Activated CD8-positive, alpha-beta T cell treated with anti-CD3 and anti-CD28 coated beads for 36 hours (primary cell): ENCODE measurements at places on chromosomes 1 and 21.

DNA sequence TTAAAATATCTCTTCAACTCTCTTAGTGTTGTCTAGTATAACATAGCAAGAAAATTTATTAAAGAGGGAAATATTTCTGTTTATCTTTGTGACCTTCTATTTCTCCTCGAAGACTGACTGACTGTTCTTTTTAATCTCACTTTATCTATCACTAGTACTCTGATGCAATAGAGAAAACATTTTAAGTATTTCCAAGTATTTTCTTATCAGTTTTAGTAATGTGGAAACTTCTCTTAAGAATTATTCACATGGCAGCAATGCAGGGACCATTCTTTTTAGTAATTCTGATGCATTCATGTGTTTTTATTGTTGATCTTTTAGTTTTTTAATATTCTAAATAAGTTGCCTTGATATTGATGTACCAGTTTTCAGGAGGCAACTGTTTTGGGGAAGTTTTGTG, 115.7 kb downstream of the NEK7 start:
- no peak for DNase-seq

DNA sequence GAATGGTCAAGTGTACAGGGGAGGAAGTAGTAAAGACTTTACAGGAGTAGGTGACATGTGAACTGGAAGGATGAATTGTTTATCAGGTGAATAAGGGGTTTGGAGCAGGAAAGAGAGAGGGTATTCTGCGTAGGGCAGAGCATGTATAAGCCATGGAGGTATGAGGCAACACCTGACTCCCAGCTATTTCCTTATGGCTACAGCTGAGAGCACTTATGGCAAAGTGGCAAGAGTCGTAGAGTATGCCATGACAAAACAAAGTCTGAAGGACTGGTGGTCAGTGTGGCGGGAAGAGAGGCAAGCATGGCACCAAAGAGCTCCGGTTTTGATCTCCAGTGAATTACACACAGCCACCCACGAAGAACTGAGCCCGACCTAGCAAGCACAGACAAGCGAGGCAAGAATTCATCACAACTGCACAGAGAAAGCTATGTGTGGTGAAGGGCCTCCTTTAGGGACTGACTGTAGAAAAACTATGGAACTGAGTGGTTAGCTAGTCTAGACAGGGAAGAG, 9.0 kb upstream of the ELOVL1 start:
- no peak for DNase-seq

GRCh38 chr1:203162403-203162802, 13.2 kb downstream of the MYBPH start:
- no peak for DNase-seq

DNA sequence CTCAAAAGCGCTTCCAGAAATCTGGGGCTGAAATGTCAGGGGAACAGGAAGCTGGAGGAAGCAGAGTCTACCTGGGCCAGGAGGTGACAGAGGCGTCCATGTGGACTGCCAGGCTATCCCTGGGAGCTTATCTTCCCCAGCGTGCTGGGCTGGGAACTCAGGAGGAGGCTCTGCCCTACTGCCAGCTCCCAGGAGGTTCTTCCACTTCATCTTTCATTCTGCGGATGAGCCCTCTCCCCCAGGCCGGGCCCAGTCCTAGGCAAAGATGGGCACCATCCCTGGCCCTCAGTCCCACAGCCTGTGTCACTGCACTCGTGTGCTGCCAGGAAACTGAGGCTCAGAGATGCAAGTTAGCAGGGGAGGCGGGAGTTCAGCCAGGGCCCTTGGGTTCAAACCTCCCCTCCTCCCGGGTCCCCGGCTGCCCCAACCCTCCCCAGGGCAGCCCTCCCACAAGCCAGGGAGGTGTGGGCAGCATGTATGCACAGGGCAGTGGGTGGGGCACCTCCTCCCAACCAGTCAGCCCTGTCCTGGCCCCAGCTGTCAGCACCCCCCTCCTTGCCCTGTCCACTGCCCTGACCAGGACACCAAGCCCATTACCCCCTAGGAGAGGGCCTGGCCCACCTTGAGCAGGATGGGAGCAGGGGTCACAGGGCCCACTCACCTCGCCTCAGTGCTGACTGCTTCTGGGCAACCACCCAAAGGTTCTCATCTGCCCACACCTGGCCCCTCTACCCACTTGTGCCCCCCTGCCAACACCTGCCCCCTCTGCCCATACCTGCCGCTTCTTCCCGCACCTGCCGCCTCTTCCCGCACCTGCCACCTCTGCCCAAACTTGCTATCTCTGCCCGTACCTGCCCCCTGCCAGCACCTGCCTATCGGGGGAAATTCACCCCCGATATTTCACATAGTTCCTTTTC, 226.0 kb downstream of the NPHP4 start:
- no peak for DNase-seq

GRCh38 chr1:37325509-37326437, 148.6 kb upstream of the ZC3H12A start:
- DNase-seq = no peak

- DNase-seq = no peak
Measured at GRCh38 chr1:119293797-119294196, 74.8 kb upstream of the HAO2 start.

- DNase-seq = no peak
Measured at GRCh38 chr1:164765557-164765956, 206.6 kb downstream of the PBX1 start.

- DNase-seq = peak; percentile 73
Measured at GRCh38 chr1:223716302-223716862, 4.0 kb downstream of the CAPN2 start.

GRCh38 chr1:109314795-109315194, 8.0 kb upstream of the MYBPHL start:
- no peak for DNase-seq

GRCh38 chr1:65148548-65149350, 746 bp downstream of the AK4 start:
- DNase-seq = peak; percentile 87

DNA sequence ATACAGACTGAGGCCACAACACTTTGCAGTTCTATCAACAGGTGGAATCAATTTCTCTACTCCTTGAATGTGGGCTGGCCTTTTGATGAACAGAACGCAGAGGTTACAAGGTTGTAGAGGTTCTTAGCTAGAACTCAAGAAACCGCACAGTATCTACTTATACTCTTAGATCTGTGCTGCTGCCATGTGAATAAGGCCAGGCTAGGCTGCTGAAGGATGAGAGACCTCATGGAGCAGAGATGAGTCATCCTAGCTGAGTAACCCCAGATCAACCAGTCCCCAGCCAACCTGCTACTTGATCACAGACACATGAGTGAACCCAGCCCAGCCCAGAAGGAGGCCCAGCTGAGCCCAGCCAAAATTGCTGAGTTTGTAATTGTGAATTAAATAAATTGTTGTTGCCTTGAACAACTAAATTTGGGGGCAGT, 35.3 kb upstream of the BCAR3 start:
- DNase-seq = peak; percentile 63

DNA sequence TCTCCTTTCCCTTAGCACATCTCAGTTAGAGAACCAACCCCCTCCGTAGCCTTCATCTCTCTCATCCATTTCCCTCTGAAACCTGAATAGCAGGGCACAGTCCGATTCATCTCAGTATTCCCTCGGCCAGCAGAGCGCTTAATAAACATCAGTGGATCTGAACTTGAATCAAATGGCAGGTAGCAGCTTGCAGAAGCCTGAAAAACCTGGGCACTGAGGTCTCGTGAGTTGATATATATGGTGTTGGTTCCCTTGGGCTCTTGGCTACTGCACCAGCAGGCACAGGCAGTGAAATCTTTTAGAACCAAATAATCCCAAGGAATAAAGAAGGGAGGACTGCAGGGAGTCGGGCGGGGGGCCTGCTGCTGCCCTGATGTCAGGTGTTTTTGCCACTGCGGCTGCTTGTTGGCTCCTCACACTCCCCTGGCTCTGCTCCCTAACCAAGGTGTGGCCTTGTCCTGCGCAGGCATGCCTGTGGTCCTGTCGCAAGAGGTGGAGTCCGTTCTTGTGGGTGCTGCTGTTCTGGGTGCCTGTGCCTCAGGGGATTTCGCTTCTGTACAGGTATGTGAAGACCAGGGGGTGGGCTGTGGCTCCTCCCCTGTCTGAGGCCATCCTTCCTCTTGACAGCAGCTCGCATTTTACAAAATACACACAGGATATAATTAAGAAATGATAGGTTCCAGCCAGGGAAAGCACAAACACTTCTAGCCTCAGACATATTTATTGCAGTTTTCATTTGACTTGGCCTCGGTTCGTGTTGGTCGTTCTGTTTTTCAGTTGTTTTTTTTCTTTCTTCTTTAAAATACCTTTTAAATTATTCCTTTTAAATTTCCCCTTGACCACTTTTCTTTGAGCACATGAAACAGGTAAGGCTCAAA, 140.9 kb upstream of the HOOK1 start:
- DNase-seq = no peak

GRCh38 chr1:218347723-218348627, 2.8 kb downstream of the TGFB2 start:
- no peak for DNase-seq

- peak; percentile 6 for DNase-seq
Measured at GRCh38 chr1:15218287-15219279, 28.4 kb upstream of the FHAD1 start.

GRCh38 chr1:226633541-226634165, 85.1 kb downstream of the STUM start:
- DNase-seq = peak; percentile 40

GRCh38 chr1:52670604-52671003, 27.5 kb downstream of the COA7 start:
- no peak for DNase-seq

- no peak for DNase-seq
Measured at GRCh38 chr21:38822778-38823238, 17.1 kb downstream of the ETS2 start.
